ENCODE measurements at places on chromosomes 1 and 21. TPM values are rescaled to one million over a fixed set of nuclear protein-coding genes. Genes with fewer than 3 reads are reported as not detected.
A peak's percentile ranks its signal among the peaks of the same experiment; 100 is the strongest.

DNA sequence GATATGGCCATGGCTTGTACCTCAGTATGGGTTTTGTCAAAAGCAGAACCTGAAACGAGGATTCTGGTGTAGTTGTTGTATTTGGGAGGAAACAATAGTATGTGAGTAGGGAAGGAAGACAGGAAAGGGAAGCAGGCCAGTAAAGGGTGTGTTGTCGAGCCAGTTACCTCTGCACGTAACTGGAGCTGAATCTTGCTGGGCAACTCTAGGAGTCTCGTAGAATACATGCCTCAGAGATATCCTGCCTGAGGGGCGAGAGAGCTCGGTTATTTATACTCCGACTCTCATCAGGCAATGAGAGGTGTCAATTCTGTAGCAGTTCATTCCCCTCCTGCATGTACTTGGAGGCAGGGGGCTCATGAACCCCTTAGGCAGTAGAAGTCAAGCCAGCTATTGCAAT is 45.9 kb upstream of the KIF26B start:
- no peaks in the 10 kb centered on the region for H3K36me3 ChIP-seq
- no peaks in the 10 kb centered on the region for H3K4me1 ChIP-seq
- H3K27ac ChIP-seq: no peak overlapping the region
- DNase-seq: no peak
- peaks cover 35% of the 10 kb centered on the region for H3K27me3 ChIP-seq

DNA sequence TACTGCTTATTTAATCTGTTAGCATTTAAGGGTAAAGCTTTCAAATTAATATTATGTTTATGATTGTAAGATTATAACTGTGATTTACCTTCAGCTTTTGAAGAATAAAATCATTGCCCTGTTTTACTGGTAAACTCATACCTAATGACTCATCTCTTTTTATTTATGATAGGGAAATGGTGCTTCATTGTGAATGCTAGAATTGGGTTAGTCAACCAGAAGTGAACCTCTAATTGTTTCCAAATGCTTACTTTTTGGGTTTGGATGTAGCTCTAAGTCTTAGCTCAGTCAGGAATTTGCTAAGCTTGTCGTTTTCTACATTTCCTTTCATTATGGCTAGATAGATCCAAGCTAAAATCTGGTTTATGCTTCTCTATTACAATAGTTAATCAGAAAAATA is 59.4 kb downstream of the SLC30A7 start:
- H3K4me3 ChIP-seq: no peak overlapping the region
- H3K36me3 ChIP-seq: peaks cover 11% of the 10 kb centered on the region
- peaks cover 14% of the 10 kb centered on the region for H3K4me1 ChIP-seq
- no peaks in the 10 kb centered on the region for H3K27me3 ChIP-seq
- H3K27ac ChIP-seq: peak overlapping the region; percentile 22
- DNase-seq: peak; percentile 39

DNA sequence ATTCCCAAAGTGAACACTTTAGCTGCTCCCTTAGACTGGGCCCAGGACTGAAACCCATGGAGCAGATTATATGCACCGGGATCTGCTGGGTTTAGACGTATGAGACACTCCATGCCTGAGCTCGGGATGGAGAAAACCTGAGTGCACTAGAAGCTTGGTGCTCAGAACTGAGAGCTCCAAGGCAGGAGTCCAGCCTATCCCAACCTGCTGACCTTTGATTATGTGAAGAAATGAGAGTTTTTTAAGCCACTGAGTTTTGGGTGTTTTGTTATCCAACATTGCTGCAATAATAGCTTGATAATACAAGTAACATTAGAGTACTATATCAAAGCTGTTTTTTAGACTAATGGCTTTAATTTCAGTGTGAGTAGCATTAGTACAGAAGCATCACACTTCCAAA is 131.5 kb upstream of the KCNK1 start:
- H3K27ac ChIP-seq: no peak overlapping the region
- no peak for DNase-seq
- no peaks in the 10 kb centered on the region for H3K27me3 ChIP-seq
- peaks cover 11% of the 10 kb centered on the region for H3K4me1 ChIP-seq

DNA sequence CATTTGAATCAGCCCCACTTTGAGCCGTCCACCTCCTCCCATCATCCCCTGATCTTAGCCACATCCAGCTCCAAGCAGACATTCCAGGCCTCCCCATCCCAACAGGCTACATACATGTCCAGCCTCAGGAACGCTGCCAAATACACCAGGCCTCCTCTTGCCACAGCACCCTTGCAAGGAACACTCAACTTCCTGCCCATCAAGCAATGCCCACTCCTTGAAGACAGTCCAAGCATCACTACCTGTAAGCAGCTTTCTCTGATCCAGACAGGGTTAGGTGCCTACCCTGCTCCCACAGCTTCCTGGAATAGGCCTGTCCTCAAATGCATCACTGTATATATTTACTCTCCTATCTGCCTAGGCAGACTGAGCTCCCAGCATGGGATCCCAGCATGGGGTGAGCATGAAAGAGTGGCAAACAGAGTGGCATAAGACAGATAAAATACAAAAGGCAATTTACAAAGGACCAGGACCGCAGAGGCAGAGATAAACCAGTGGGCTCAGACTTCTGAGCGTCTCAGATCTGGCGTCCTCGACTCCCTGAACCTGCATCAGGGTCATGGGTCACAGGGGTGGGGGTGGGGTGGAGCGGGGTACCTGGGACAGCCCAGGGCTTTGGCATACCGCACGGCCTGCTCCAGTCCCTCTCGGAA is 816 bp downstream of the HYI start:
- H3K4me1 ChIP-seq: peaks cover 11% of the 10 kb centered on the region
- peak overlapping the region; percentile 71 for H3K4me3 ChIP-seq
- no peaks in the 10 kb centered on the region for H3K27me3 ChIP-seq

DNA sequence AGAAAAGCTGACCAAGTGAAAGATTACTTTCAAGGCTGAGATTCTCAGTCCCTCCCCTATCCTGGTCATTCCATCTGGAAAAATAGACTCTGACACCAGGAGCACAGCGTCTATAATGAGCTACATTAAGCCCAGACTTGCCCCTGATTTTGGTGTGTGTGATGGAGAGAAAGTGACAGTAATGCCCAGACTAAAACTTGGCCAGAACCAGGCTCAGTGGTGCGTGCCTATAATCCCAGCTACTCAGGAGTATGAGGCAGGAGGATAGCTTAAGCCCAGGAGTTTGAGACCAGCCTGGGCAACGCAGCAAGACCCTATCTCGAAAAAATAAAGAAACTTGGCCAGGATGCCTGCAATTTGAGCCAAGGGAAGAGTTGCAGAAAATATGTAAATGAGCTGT is 15.9 kb downstream of the PLEKHA6 start:
- no peak overlapping the region for H3K27ac ChIP-seq
- no peaks in the 10 kb centered on the region for H3K36me3 ChIP-seq
- H3K27me3 ChIP-seq: no peaks in the 10 kb centered on the region

DNA sequence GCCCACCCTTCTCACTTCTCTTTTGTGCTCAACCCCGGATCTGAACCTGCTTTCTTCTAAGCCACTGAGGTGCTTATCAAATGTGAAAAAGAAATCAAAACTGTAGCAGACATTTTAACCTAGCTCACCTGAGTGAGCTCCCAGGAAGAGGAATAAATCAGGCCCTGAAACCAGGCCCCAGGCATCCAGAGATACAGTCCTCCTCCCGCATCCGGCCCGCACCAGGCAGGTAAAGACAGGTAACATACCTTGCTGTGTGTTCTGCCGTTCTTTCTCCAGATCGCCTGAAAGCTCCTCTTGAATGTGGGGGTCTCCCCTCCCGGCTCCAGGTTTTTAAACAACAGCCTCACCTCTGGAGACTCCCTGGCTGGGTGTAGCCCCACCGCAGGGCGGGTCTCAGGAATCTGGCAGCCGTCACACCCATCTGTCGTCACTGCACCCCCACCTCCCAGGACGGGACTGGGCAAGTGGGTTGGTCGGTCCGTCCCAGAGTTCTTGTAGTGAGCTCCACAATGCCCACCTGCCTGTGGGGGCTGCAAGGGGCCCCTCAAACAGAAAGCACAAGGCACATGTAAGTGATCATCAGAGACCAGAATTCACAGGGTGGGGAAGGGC is at the start of gene LAMB3:
TSS of gene LAMB3 (minus strand) at position 305 of the 615 bp plus-strand sequence. CDS start 1,481 bp downstream, outside the sequence.
- H3K27me3 ChIP-seq: no peaks in the 10 kb centered on the region
- DNase-seq: peak; percentile 88
- peak within 1 kb of the TSS; percentile 76 for H3K4me3 ChIP-seq
- peaks cover 97% of the 10 kb centered on the region for H3K4me1 ChIP-seq

- no peak overlapping the region for H3K4me3 ChIP-seq
- no peaks in the 10 kb centered on the region for H3K27me3 ChIP-seq
- DNase-seq: no peak
- no peaks in the 10 kb centered on the region for H3K36me3 ChIP-seq
- H3K27ac ChIP-seq: no peak overlapping the region
- H3K4me1 ChIP-seq: 0 out of 2 replicates have a peak, but pooled peaks cover under 1% of the 10 kb centered on the region
These were observed 7.4 kb upstream of the DEGS1 start for GRCh38 chr1:224175617-224176016.

GRCh38 chr1:92980732-92981647 is 19.7 kb upstream of the DIPK1A start:
- no peaks in the 10 kb centered on the region for H3K27me3 ChIP-seq
- no peak overlapping the region for H3K4me3 ChIP-seq
- no peaks in the 10 kb centered on the region for H3K4me1 ChIP-seq
- DNase-seq: no peak
- no peak overlapping the region for H3K27ac ChIP-seq

GRCh38 chr1:151989211-151989862 is 4.3 kb downstream of the S100A10 start:
- peaks cover 61% of the 10 kb centered on the region for H3K36me3 ChIP-seq
- DNase-seq: peak; percentile 84
- H3K27ac ChIP-seq: peak overlapping the region; percentile 99
- no peaks in the 10 kb centered on the region for H3K27me3 ChIP-seq
- peaks cover 74% of the 10 kb centered on the region for H3K4me1 ChIP-seq

DNA sequence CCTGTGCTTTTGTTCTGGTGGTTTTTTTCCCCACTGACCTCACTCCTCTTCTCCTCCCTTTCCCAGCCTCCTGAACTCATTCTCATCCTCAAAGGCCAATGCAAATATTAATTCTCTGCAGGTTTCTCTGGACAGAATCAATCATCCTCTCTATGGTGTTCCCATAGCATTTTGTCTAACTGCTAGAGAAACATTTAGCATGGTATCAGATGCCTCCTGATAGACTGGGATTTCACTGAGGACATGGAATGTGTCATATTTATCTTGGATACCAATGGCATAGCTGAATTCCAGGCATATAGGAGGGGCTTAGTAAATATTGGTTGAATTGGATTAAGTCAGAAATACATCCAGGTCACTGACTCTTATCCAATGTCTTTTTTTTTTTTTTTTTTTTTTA is 46.1 kb upstream of the SRP9 start:
- H3K4me1 ChIP-seq: peaks cover 33% of the 10 kb centered on the region
- no peak for DNase-seq
- H3K27ac ChIP-seq: no peak overlapping the region
- no peaks in the 10 kb centered on the region for H3K36me3 ChIP-seq
- no peaks in the 10 kb centered on the region for H3K27me3 ChIP-seq

DNA sequence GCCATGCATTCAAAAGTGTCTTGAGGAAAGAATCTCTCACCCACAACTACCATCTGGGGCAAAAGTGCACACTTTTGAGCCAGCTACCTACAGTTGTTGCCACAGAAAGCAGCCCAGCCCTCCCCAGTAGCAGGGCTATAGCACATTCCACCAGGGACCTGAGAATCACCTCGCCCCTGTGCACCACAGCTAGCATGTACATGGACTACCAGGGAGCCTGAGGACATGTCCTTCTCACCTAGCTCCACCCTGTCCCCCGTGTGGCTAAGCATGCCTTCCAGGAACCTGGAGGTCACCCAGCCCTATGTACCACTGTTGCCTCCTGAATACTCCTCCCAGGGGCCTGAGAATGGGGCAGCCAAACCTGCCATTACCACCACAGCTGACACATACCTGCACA is 16.9 kb downstream of the SPRR2G start:
- no peak overlapping the region for H3K4me3 ChIP-seq
- H3K36me3 ChIP-seq: no peaks in the 10 kb centered on the region
- H3K4me1 ChIP-seq: no peaks in the 10 kb centered on the region
- no peaks in the 10 kb centered on the region for H3K27me3 ChIP-seq
- H3K27ac ChIP-seq: no peak overlapping the region
- DNase-seq: no peak

Gene KIAA0040
- total RNA-seq: 8.8 TPM

Gene SCP2
- 95.8 TPM for total RNA-seq

Gene TRNP1
- 7.4 TPM for total RNA-seq

Gene PALMD
- total RNA-seq: 1.2 TPM

Gene TSPEAR
- total RNA-seq: not detected

Gene KCNQ4
- total RNA-seq: 0.81 TPM

Gene CFHR4
- not detected for total RNA-seq

Gene MTMR11
- 18.2 TPM for total RNA-seq

All from PC-9 (cell line).